Cardiac muscle cell (in vitro differentiated cells and primary cell): ENCODE measurements at places on chromosomes 7 and 10. TPM values are rescaled to one million over a fixed set of nuclear protein-coding genes. Genes with fewer than 3 reads are reported as not detected.
A peak's percentile ranks its signal among the peaks of the same experiment; 100 is the strongest.

GRCh38 chr10:58153751-58154150 is 113.9 kb downstream of the IPMK start:
- no peaks in the 10 kb centered on the region for H3K4me1 ChIP-seq
- H3K27ac ChIP-seq, result no peak overlapping the region
- no peaks in the 10 kb centered on the region for H3K27me3 ChIP-seq
- no peak for DNase-seq
- no peak overlapping the region for H3K4me3 ChIP-seq
- no peaks in the 10 kb centered on the region for H3K36me3 ChIP-seq

- no peaks in the 10 kb centered on the region for H3K4me1 ChIP-seq
- no peak overlapping the region for H3K27ac ChIP-seq
- no peak overlapping the region for H3K4me3 ChIP-seq
- H3K36me3 ChIP-seq, result no peaks in the 10 kb centered on the region
- DNase-seq, result no peak
- no peaks in the 10 kb centered on the region for H3K27me3 ChIP-seq
Observed at GRCh38 chr7:131147604-131148003, 180.1 kb upstream of the MKLN1 start.

GRCh38 chr7:28700096-28700495 is 258.0 kb downstream of the TRIL start:
- no peaks in the 10 kb centered on the region for H3K36me3 ChIP-seq
- peaks cover 20% of the 10 kb centered on the region for H3K4me1 ChIP-seq
- DNase-seq, result no peak
- no peak overlapping the region for H3K4me3 ChIP-seq
- H3K27me3 ChIP-seq, result no peaks in the 10 kb centered on the region
- peak overlapping the region; percentile 94 for H3K27ac ChIP-seq

Gene LRRC61
- 34.0 and 34.5 TPM in 2 replicates for total RNA-seq

- DNase-seq, result peak; percentile 40
- H3K27ac ChIP-seq, result peak overlapping the region; percentile 57
- peak overlapping the region; percentile 68 for H3K4me3 ChIP-seq
- H3K36me3 ChIP-seq, result peaks cover 22% of the 10 kb centered on the region
- H3K4me1 ChIP-seq, result peaks cover 6% of the 10 kb centered on the region
- no peaks in the 10 kb centered on the region for H3K27me3 ChIP-seq
Observed at GRCh38 chr10:95655571-95656290, 780 bp downstream of the ALDH18A1 start.

DNA sequence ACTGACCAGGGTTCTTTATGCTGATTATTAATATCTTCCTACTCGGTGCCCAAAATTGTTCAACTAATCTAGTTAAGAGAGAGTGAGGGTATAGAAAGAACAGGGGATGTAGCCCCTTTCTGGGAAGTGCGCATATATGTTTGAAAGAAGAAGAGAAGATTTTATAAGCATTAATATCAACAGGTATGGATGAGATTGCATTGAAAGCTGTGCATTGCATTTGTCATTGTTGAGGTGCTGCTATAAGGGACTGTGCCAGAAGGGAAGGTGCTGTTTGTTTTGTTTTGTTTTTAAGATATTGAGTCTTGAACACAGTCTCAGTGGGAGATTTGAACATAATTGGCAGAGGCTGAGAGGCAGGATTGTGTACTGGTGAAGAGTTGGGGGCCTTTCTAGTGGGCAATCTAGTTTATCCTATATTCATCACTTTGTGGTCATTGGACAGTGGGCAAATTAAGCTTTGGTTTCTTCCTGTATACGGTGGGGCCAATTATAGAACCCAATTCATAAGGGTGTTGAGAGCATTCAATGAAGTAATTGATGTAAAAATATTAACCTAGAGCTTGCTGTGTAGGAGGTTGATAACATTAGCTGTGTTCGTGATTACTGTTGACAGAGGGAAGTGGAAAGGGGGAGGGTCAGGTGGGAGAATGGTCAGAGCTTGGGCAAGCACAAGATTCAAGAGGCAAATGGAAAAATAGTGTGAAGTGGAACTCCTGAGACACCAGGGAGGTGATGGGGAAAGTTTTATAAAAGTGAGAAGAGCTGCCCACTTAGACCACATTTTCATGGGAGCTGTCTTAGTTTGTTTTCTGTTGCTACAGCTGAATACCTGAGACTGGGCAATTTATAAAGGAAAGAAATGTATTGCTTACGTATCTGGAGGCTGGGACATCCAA is 19.9 kb upstream of the PCGF5 start:
- H3K36me3 ChIP-seq, result no peaks in the 10 kb centered on the region
- H3K27ac ChIP-seq, result no peak overlapping the region
- no peak for DNase-seq
- peaks cover 11% of the 10 kb centered on the region for H3K4me1 ChIP-seq
- H3K27me3 ChIP-seq, result no peaks in the 10 kb centered on the region
- no peak overlapping the region for H3K4me3 ChIP-seq

GRCh38 chr7:158006841-158007696 is 580.6 kb downstream of the PTPRN2 start:
- no peaks in the 10 kb centered on the region for H3K27me3 ChIP-seq
- no peaks in the 10 kb centered on the region for H3K36me3 ChIP-seq
- H3K27ac ChIP-seq, result no peak overlapping the region
- DNase-seq, result no peak
- no peak overlapping the region for H3K4me3 ChIP-seq
